CD4-positive, alpha-beta T cell treated with Interleukin-15 for 4 hours (primary cell): ENCODE measurements at places on chromosomes 2 and 18.

DNA sequence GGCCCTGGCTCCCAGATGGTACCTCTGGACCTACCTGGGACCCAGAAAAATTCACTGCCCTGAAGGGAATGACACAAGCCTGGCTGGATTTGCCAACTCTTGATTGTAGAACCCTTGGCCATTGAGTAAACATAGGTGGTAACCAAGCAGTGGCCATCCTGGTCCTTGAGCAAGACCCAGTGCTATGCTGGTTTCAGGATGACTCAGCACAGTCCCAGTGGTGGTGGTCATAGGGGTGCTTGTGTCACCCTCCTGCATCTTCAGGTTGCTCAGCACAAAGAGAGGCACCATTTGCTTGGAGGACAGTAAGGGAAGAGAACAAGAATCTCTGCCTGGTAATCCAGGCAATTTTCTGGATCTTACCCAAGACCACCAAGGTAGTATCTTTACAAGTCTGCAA is 52.9 kb downstream of the UPP2 start:
- no peak for DNase-seq

- no peak for DNase-seq
These were observed 19.0 kb downstream of the DNPEP start for GRCh38 chr2:219368690-219369191.

DNA sequence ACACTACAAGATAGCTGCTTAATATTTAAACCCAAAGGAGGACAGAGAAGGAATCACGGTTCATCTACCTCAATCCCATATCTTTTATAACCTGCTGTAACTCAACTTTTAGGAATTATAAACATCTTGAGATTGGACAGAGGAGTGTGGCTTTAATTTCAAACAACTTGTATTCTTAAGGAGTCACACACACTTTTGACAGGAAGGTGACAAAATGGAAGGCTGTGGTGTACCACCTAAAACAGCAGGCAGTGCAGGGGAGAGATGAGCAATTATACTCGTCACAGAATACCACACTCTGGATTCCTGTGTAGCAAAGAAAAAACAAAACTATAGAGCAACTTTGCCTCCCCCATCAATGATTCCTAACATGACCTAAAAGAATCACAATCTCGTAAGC is 194.8 kb downstream of the ZEB2 start:
- peak; percentile 59 for DNase-seq

GRCh38 chr18:36181441-36181840 is 5.9 kb upstream of the MOCOS start:
- no peak for DNase-seq

DNA sequence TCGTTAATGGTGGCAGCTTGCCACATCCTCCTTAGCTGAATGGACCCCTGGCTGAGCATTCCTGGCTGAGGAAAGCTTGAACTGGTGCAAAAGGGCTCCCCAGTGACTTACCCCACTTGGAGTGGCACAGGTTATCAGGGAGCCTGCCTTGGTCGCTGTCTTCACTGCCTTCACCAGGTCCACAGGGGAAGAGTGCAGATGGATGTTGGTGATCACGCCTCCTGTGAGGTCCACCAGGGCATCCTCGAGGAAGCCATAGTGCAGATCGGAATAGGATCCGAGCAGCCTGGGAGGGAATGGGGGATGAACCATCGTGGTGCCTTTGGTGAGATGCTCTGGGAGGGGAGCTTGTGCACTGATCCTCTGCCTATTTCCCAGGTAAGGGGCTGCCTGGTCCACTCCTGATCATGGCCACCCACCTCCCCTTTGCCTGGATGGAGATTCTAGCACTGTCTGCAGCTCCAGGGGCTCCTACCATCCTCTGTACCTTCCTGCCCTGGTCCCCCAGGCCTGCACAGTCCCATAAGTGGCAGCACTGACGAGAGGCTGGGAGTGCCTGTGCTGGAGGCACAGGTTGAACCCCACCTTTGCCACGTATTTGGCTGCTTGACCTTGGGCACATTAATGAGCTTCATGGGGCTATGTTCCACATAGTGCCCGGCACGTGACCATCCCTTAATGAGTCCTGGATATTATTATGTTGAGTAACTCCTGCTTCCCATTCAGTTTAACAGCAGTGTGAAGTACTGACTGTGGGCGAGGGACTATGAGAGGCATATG is 43.0 kb downstream of the CAPN13 start:
- no peak for DNase-seq

GRCh38 chr2:198063242-198063641 is 258.8 kb downstream of the PLCL1 start:
- no peak for DNase-seq

GRCh38 chr2:175976391-175977157 is 25.5 kb downstream of the LNPK start:
- DNase-seq = no peak

- DNase-seq = no peak
These were observed 168.6 kb downstream of the HDAC4 start for GRCh38 chr2:239232195-239232578.

DNA sequence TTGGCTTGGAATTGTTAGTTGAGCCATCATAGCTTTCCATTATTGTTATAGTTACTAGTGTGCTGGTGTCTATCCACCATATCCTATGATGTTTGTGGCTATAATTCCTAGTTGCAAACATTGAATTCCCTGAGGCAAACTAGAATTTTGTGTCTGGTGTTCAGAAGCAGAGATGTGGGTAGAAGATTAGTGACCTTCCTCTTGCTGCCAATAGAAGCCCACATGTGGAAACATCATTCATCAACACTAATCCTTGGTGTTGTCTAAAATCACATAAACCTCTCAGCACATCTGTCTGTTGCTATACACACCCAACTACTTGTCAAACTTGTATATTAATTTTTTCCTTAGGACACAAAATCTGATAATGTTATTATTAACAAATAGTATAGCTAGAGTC is 374.1 kb downstream of the TGIF1 start:
- no peak for DNase-seq

- DNase-seq = no peak
These were observed 15.2 kb downstream of the KIDINS220 start for GRCh38 chr2:8822218-8822617.

- DNase-seq = no peak
These were observed 44.6 kb downstream of the ATIC start for GRCh38 chr2:215356334-215356947.

- no peak for DNase-seq
These were observed 16.7 kb downstream of the ZNF638 start for GRCh38 chr2:71348302-71348701.

- no peak for DNase-seq
These were observed 43.3 kb downstream of the LONRF2 start for GRCh38 chr2:100278986-100279385.

GRCh38 chr2:228373191-228373590 is 191.7 kb upstream of the SPHKAP start:
- no peak for DNase-seq

- no peak for DNase-seq
These were observed 121.8 kb downstream of the FHOD3 start for GRCh38 chr18:36419188-36419899.

DNA sequence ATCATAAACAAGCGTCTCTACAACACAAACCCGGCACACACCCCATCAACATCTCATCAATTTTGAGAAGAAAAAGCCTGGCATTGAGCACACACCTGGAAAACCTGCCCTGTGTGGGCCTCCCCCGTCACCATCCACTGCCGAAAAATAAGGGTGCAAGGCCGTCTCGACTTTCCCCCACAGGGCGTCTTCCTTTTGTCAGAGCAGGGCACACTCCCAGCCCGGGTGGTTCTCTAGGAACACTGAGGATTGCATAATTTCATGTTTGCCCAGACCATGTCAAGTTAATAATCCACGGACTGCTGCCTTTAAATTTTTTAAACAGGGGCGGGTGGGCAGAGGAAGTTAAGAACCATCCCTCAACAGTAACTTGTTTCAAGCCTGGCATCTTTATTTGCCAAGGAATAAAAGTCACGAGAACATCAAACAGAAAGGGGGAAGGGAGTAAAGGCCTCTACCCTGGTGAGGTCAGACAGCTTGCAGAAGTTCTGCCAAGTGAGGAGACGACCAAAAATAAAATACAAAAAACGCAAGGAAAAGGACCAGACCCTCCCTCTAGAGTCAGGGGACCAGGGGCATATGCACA is 2.1 kb downstream of the TFCP2L1 start:
- no peak for DNase-seq

DNA sequence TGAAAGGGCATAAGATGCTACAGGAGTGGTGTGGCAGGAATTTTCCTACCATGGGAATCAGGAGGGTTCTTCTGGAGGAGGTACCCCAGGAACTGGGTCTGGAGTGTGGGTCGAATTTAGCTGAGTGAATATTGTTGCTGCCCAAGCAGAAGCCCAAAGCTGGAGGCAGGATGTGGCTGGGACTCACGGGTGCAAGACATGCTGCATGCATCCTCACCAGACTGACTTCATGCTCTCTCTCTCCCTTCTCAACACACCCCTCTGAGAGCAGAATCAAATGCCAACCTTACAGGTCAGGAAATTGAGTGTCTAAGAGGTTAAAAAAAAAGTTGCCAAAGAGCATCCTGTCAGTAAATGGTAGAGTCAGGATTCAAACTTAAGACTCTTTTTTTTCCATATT is 78.8 kb upstream of the TTC39C start:
- peak; percentile 31 for DNase-seq

GRCh38 chr2:232134939-232135338 is 173.4 kb downstream of the DIS3L2 start:
- DNase-seq = no peak

DNA sequence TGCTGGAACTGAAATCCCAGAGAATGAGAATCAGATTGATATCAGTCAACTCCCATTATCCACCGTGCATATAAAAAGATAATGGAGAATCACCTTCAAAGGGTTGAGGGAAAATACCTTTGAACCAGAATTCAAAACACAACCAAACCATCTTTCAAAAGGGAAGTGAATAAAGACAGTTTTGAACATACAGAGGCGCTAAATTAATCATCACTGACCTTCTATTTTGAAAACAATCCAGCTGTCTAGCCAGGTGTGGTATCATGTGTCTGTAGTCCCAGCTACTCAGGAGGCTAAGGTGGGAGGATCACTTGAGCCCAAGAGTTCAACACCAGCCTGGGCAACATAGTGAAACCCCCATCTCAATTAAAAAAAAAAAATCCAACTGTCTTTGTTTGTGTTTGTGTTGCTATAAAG is 63.6 kb downstream of the TRABD2A start:
- no peak for DNase-seq

- DNase-seq = no peak
These were observed 272.5 kb downstream of the ZNF407 start for GRCh38 chr18:74869904-74870863.

- no peak for DNase-seq
These were observed 53.8 kb downstream of the TEX44 start for GRCh38 chr2:231646476-231646875.

- DNase-seq = no peak
These were observed 104.9 kb upstream of the LYPD6 start for GRCh38 chr2:149225446-149225845.

GRCh38 chr2:27572439-27572838 is 10.4 kb upstream of the ZNF512 start:
- DNase-seq = no peak

DNA sequence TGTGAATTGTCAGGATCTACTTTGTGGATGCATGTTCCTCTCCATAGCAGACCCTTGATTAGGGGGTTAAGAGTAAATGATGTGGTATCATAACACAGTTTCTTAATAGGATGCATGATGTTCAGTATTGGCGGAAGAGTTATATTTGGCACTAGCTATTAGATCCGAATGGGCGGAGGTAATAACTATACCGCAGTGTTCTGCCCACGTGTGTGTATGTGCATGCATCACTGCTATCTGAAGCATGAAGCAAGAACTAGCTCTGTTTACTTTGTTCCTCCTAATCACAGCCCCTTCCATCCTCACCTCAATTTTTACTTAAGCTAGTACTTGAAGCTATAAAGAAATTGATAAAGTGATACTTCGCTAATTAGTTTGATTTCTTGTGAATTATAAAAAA is 159.6 kb upstream of the NOSTRIN start:
- no peak for DNase-seq
